Stimulated activated naive B cell treated with anti-CD40 and anti-IgM and Interleukin-4, amounts not matched to agents 10 μg/mL and 1 μg/mL and 100 μg/mL, for 72 hours (primary cell): ENCODE measurements at places on chromosomes 12 and 14.
A peak's percentile ranks its signal among the peaks of the same experiment; 100 is the strongest.

DNA sequence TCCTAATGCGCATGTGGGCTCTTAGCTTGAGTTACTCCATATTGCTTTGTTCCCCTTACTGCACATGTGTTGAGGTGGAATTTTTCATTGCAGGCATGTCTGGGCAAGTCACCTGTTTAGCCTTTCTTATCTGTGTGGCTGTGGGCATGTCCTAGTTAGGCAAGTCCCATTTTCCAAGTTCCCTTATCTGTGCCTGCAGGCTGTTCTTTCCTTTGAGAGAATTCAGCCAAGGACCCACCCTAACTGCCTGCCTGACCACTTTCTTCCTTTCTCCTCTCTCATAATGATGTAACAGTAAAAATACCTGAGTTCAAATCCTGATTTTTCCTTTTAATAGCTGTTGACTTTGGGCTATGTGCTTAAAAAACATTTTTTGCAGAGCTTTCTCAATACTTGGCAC lies 870.6 kb downstream of the NRXN3 start:
- H3K4me1 ChIP-seq = no peaks in the 10 kb centered on the region
- no peak for DNase-seq
- no peak overlapping the region for H3K27ac ChIP-seq
- H3K4me3 ChIP-seq = no peak overlapping the region

DNA sequence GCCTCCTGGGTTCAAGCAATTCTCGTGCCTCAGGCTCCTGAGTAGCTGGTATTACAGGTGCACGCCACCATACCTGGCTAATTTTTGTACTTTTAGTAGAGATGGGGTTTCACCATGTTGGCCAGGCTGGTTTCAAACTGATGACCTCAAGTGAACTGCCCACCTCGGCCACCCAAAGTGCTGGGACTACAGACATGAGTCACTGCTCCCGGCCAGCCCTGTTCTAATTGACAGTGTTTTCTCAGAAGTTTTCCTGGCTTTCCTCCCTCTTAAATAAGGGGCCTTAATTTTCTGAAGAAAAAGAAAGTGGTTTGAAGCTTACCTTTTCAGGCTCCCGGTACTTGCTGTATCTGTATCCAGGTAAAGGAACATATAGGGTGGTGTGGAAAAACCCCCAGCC lies 1.7 kb downstream of the HAL start:
- no peak overlapping the region for H3K27ac ChIP-seq
- peaks cover 12% of the 10 kb centered on the region for H3K36me3 ChIP-seq
- DNase-seq = no peak
- no peak overlapping the region for H3K4me3 ChIP-seq
- no peaks in the 10 kb centered on the region for H3K27me3 ChIP-seq

GRCh38 chr12:117331691-117332090 lies 29.7 kb downstream of the NOS1 start:
- H3K4me1 ChIP-seq = peaks cover 12% of the 10 kb centered on the region
- H3K36me3 ChIP-seq = no peaks in the 10 kb centered on the region
- H3K27me3 ChIP-seq = peaks cover 51% of the 10 kb centered on the region

GRCh38 chr12:125469683-125470082 lies 404.4 kb downstream of the AACS start:
- H3K36me3 ChIP-seq = no peaks in the 10 kb centered on the region
- no peak overlapping the region for H3K27ac ChIP-seq
- no peaks in the 10 kb centered on the region for H3K27me3 ChIP-seq
- DNase-seq = no peak
- no peaks in the 10 kb centered on the region for H3K4me1 ChIP-seq

DNA sequence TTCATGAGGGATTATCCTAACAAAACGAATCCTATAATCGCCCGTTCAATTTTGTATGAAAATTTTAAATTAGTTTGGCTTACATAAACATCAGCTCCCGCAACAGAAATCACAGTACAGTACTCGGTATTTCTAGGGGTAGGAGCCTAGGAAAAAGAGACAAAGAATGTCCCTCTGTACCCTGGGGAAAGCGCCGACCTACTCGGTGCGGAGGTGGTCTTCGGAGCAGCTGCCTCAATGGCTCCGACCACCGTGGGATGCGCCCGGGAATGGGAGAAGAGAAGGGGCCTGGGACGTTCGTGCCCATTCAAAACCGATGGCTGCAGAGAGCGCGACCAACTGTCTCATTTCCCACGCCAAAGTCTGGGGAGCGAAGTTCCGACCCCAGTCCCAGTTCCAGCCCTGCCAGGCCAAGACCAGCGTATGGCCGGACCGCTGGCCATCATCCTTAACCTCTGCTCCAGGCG lies 618 bp downstream of the GNPNAT1 start:
- peak overlapping the region; percentile 94 for H3K27ac ChIP-seq
- DNase-seq = no peak
- H3K36me3 ChIP-seq = no peaks in the 10 kb centered on the region

GRCh38 chr12:48878548-48878947 lies 12.9 kb upstream of the RND1 start:
- H3K36me3 ChIP-seq = no peaks in the 10 kb centered on the region
- H3K27ac ChIP-seq = no peak overlapping the region
- peaks cover 23% of the 10 kb centered on the region for H3K27me3 ChIP-seq
- no peak overlapping the region for H3K4me3 ChIP-seq
- DNase-seq = no peak
- peaks cover 6% of the 10 kb centered on the region for H3K4me1 ChIP-seq

- no peak overlapping the region for H3K27ac ChIP-seq
- no peaks in the 10 kb centered on the region for H3K36me3 ChIP-seq
- H3K4me3 ChIP-seq = no peak overlapping the region
- H3K27me3 ChIP-seq = no peaks in the 10 kb centered on the region
- no peak for DNase-seq
These were observed 3.9 kb downstream of the NAV3 start for GRCh38 chr12:77834618-77835017.

- no peaks in the 10 kb centered on the region for H3K27me3 ChIP-seq
- H3K36me3 ChIP-seq = peaks cover 4% of the 10 kb centered on the region
- no peak overlapping the region for H3K4me3 ChIP-seq
- peaks cover 37% of the 10 kb centered on the region for H3K4me1 ChIP-seq
- DNase-seq = no peak
These were observed 70.7 kb downstream of the ZFP36L1 start for GRCh38 chr14:68722186-68722585.

DNA sequence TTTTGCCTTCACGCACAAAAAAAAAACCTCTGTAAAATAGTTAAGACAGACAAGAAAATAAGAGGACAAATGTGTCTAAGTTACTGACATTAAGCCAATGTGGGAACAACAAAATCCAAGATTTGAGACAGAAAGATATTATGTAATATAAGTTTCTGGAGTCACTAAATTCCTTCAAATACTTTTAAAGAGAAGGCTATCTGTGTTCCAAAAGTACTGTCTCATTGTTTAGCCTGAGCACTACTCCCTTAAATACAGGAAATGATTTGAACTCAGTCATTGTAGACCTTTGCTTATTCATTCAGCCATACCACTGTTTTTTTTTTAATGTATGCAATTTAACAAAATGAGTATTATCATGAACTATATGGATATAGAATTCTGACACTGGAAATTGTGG lies 82.7 kb upstream of the KITLG start:
- H3K4me3 ChIP-seq = no peak overlapping the region
- H3K4me1 ChIP-seq = no peaks in the 10 kb centered on the region
- H3K27me3 ChIP-seq = no peaks in the 10 kb centered on the region
- DNase-seq = no peak

DNA sequence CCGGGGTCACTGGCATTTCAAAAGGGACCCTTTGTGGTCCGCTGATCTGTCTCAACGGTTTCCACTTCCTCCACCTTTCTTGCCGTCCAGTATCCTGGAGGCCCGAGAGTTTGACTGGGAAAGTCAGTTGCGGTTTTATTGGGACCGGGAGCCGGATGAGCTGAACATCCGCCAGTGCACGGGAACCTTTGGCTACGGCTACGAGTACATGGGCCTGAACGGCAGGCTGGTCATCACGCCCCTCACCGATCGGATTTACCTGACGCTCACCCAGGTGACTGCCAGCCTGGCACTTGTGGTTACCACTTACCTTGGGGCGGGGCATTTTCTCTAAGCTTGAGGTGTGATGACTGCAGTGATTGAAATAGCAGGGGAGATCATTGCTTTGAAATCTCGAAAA lies 83.8 kb downstream of the DNAH10 start:
- H3K4me3 ChIP-seq = no peak overlapping the region
- no peak for DNase-seq
- no peaks in the 10 kb centered on the region for H3K36me3 ChIP-seq
- H3K27me3 ChIP-seq = no peaks in the 10 kb centered on the region

DNA sequence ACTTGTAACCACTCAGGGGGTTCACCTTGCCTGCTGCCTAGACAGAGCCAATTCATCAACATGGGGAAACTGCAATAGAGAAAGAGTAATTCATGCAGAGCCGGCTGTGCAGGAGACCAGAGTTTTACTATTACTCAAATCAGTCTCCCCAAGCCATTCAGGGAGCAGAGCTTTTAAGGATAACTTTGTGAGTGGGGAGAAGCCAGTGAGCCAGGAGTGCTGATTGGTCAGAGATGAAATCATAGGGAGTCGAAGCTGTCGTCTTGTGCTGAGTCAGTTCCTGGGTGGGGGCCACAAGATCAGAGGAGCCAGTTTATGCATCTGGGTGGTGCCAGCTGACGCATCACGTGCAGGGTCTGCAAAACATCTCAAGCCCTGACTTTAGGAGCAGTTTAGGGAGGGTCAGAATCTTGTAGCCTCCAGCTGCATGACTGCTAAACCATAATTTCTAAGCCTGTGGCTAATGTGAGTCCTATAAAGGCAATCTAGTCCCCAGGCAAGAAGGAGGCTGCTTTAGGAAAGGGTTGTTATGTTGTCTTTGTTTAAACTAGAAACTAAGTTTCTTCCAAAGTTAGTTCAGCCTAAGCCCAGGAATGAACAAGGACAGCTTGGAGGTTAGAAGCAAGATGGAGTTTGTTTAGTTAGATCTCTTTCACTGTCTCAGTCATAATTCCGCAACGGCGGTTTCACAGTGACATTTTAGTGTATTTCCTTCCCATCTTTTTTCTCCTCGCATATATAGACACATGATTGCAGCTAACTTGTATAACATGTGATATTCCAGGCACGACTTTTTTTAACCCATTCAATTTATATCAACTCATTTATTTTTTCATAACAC lies 68.9 kb upstream of the NCOR2 start:
- no peak for DNase-seq
- H3K4me1 ChIP-seq = peaks cover 20% of the 10 kb centered on the region
- no peaks in the 10 kb centered on the region for H3K36me3 ChIP-seq
- no peak overlapping the region for H3K4me3 ChIP-seq

DNA sequence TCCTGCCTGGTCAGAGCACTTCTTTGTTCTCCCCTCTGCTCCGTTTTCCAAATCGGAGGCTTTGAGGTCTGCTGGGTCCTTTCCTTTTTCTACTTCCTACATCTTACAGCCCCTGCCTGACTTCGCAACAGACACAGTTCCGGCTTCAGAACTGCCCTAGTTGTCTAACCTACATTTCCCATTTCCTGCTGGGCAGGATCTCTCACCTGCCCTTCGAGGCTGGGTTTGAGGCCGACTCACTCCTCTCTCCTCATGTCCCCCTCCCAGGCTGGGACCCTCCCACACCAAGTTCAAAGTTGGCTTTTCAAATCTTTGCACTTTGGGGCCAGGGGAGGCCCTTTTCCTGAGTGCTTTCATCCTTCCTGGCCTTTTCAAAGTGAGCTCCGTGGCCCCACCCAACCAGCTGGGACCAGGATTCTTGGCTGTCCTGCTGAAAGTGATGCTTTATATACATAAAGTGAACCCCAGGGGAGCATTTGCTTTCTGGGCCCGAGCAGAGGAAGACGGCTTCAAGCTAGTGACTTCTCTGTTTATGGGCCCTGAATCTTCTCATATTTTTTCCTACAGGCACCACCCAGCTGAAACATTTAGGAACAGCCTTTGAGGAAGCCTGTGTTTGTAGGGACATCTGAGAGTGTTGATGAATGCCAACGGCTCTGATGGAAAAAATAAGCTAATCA lies 281.0 kb upstream of the CRY1 start:
- H3K27ac ChIP-seq = peak overlapping the region; percentile 85
- peaks cover 6% of the 10 kb centered on the region for H3K27me3 ChIP-seq
- no peak for DNase-seq
- H3K36me3 ChIP-seq = no peaks in the 10 kb centered on the region

GRCh38 chr14:31188744-31189143 lies 18.8 kb downstream of the HECTD1 start:
- H3K36me3 ChIP-seq = peaks cover 39% of the 10 kb centered on the region
- no peak for DNase-seq
- no peak overlapping the region for H3K4me3 ChIP-seq
- H3K27me3 ChIP-seq = no peaks in the 10 kb centered on the region

- peak overlapping the region; percentile 93 for H3K4me3 ChIP-seq
- peaks cover 39% of the 10 kb centered on the region for H3K36me3 ChIP-seq
- H3K27me3 ChIP-seq = no peaks in the 10 kb centered on the region
These were observed 1.3 kb downstream of the RASSF3 start for GRCh38 chr12:64611341-64612284.

DNA sequence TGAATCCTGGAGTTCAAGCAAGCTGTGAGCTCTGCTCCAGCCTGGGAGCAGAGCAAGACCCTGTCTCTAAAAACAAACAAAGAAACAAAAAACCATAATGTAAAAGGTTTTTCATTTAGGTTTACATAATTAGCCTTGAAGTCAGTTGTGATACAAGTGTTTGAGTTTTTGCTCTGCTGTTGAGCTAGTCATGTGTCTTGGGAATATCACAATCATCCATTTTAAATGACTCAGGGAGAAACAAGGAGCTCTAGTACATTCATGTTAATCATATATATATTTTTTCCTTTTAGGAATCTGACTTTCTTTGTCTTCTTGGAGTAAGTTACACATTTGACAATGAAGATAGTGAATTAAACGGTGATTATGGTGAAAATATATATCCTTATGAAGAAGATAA lies 12.9 kb downstream of the MIA2 start:
- no peak for DNase-seq
- H3K27ac ChIP-seq = no peak overlapping the region
- H3K4me3 ChIP-seq = no peak overlapping the region
- H3K27me3 ChIP-seq = peaks cover 9% of the 10 kb centered on the region
- no peaks in the 10 kb centered on the region for H3K36me3 ChIP-seq
- H3K4me1 ChIP-seq = peaks cover 2% of the 10 kb centered on the region

GRCh38 chr12:40310211-40310610 lies 85.4 kb downstream of the LRRK2 start:
- no peaks in the 10 kb centered on the region for H3K27me3 ChIP-seq
- peaks cover 20% of the 10 kb centered on the region for H3K4me1 ChIP-seq
- H3K36me3 ChIP-seq = peaks cover 8% of the 10 kb centered on the region
- H3K4me3 ChIP-seq = no peak overlapping the region
- no peak for DNase-seq
- no peak overlapping the region for H3K27ac ChIP-seq

DNA sequence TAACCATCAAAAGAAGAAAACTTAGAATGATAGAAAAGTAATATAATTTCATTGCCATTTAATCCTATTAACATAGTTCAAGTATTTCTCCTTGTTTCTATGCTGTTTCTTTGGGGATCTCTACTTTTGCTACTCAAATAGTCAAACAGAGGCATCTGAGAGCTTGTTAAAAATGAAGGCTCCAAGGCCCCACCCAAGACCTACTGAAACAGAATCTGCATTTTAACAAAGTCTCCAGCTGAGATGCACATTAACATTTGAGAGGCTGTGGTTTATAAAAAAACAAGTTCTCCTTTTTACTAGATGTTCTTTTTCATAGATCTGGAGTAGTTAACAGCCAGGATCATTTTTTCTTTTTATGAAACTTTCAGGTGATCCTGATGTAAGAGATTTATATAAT lies 31.8 kb downstream of the PPFIA2 start:
- H3K36me3 ChIP-seq = no peaks in the 10 kb centered on the region
- DNase-seq = no peak
- H3K27me3 ChIP-seq = no peaks in the 10 kb centered on the region
- no peak overlapping the region for H3K4me3 ChIP-seq
- H3K4me1 ChIP-seq = no peaks in the 10 kb centered on the region
